Bronchial smooth muscle cell (primary cell): ENCODE measurements at places on chromosomes 5 and 9. TPM values are rescaled to one million over a fixed set of nuclear protein-coding genes. Genes with fewer than 3 reads are reported as not detected.

FOXD4L3 gene
- total RNA-seq, result not detected in 2 replicates

ADAMTS2 gene
- 30.3 and 36.8 TPM in 2 replicates for total RNA-seq

ENTR1 gene
- 19.5 and 22.6 TPM in 2 replicates for total RNA-seq

OR1J4 gene
- not detected in 2 replicates for total RNA-seq

SAXO1 gene
- 0.09 and 0.16 TPM in 2 replicates for total RNA-seq

GABRG2 gene
- total RNA-seq, result under 0.01 TPM in 1 of 2 replicates, not detected in the other

PRDM9 gene
- total RNA-seq, result not detected in 2 replicates
